Immature natural killer cell (primary cell): ENCODE measurements at places on chromosomes 2 and 18. TPM values are rescaled to one million over a fixed set of nuclear protein-coding genes. Genes with fewer than 3 reads are reported as not detected.

ORC4 gene
- polyA plus RNA-seq, result 26.5 TPM

LOXHD1 gene
- polyA plus RNA-seq, result not detected

LHCGR gene
- not detected for polyA plus RNA-seq

NCKAP1 gene
- 3.7 TPM for polyA plus RNA-seq

POMC gene
- 15.7 TPM for polyA plus RNA-seq

SPRED2 gene
- 0.67 TPM for polyA plus RNA-seq

ATIC gene
- 97.5 TPM for polyA plus RNA-seq

KIAA2012 gene
- polyA plus RNA-seq, result not detected

PLCL1 gene
- polyA plus RNA-seq, result 0.51 TPM

MC5R gene
- not detected for polyA plus RNA-seq

- peaks cover 37% of the 10 kb centered on the region for H3K36me3 ChIP-seq
- DNase-seq, result no peak
- H3K4me1 ChIP-seq, result peaks cover 57% of the 10 kb centered on the region
- no peaks in the 10 kb centered on the region for H3K27me3 ChIP-seq
Measured at GRCh38 chr2:201156640-201157039, 26.3 kb upstream of the CASP10 start.

DNA sequence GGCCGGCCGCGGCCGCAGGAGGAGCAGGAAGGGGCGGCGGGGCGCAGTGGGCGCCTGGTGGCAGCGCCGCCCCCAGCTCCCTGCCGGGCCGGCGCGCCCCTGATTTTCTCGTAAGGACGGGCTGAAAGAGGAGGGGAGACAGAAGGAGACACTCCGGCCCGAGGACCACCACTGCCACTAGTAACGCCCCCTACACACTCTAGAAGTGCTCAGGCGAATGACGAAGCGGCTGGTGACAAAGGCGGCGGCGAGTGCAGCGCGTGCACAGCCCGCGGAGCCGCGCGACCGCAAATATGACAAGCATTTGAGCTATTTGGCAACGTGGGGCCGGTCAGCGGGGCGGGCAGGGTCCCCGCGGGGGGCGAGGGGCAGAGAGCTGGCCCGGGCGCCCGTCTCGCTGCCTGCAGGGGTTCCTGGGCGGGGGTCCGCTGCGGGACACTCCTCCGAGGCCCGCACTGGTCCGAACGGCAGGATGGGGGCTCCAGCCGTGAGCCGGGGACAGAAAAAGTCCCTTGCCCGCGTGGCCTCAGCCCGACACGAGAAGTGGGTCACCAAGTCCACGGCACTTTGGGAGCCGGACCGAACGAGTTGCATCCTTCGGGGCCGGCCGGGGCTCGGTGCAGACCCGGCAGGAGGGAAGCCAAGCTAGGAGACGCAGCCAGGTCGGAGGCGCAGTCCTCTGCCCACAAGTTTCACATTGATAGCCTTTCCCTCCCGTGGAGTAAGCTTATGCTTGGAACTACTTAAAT, 524 bp upstream of the SERTAD2 start:
- peaks cover 33% of the 10 kb centered on the region for H3K4me1 ChIP-seq
- peak; percentile 80 for DNase-seq
- H3K36me3 ChIP-seq, result no peaks in the 10 kb centered on the region
- peak overlapping the region; percentile 91 for H3K4me3 ChIP-seq
- peaks cover 12% of the 10 kb centered on the region for H3K27me3 ChIP-seq

DNA sequence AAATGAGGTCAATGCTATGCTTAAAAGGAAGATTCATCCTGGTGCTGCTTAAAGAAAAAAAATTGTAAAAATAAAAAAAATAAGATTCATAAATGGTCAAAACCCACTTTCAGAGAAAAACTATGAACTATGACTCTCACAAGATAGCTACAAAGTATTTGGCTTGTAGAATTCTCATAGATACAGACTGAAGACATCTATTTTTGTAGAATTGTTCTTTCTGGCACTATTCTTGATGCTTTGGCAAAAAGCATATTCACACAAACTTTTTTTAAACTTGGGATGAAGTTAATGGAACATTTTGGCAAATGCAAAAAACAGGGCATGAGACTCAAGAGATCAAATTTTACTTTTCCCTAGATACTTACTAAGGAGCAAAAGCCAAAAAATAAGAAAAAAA, 12.5 kb upstream of the ANKRD29 start:
- H3K4me3 ChIP-seq, result no peak overlapping the region
- no peak for DNase-seq
- no peaks in the 10 kb centered on the region for H3K4me1 ChIP-seq
- H3K27ac ChIP-seq, result no peak overlapping the region

DNA sequence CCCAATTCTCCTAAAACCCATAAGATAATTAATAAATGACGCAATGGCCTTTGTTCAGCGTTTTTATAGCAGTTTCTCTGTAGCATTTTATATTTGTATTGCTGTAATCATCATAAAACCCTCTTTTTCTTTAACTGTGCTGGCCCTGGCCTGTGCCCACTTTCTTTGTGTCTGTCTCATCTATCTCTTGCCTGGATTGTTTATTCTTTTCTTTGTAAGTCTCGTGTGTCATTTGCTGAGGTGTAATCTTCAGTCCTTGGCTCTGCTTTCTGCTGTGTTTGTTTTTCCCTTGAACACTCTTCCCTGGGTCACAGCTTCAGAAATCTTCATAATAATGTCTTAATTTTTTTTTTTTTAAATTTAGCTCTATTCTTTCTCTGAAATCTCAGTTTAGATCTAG, 525.8 kb upstream of the LINC00305 start:
- no peak overlapping the region for H3K4me3 ChIP-seq
- no peak for DNase-seq
- H3K36me3 ChIP-seq, result no peaks in the 10 kb centered on the region

DNA sequence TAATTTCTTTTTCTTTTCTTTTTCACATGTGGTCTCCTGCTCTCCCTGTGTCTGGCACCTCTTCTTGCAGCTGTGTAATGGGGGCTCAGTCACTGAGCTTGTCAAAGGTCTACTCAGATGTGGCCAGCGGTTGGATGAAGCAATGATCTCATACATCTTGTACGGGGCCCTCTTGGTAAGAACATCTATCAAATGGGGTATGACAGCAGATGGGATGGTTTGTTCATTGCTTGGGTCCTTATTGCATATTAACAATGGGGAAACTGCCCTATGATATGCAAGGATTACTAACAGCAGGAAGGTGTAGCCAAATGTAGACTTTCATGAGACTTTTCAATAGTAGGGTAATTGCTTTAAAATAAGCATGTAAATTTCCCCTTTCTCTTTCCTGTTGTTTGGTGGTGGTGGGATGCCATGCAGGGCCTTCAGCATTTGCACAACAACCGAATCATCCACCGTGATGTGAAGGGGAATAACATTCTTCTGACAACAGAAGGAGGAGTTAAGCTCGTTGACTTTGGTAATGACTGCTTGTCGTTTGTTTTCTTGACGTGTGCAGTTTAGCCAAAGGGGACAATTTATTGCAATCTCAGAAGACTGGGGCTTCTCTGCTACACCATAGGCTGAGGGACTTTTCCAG, 36.5 kb downstream of the MYO3B start:
- no peak overlapping the region for H3K27ac ChIP-seq
- DNase-seq, result no peak
- peaks cover 4% of the 10 kb centered on the region for H3K27me3 ChIP-seq

DNA sequence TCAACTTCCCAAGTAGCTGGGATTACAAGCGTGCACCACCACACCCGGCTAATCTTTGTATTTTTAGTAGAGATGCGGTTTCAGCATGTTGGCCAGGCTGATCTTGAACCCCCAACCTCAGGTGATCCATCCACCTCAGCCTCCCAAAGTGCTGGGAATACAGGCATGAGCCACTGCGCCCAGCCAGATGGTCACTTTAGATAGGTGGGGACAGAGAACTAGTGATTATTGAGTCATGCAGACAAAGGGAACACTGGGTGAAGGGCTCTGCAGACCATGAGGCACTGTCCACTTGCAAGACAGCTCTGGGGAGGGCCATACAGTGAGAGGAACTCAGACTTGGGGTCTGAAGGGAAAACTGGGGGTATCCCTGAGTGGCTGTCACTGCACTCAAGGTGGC, 58.4 kb upstream of the POMC start:
- no peak overlapping the region for H3K27ac ChIP-seq
- H3K4me1 ChIP-seq, result no peaks in the 10 kb centered on the region
- peaks cover 6% of the 10 kb centered on the region for H3K27me3 ChIP-seq
- no peaks in the 10 kb centered on the region for H3K36me3 ChIP-seq
- H3K4me3 ChIP-seq, result no peak overlapping the region

DNA sequence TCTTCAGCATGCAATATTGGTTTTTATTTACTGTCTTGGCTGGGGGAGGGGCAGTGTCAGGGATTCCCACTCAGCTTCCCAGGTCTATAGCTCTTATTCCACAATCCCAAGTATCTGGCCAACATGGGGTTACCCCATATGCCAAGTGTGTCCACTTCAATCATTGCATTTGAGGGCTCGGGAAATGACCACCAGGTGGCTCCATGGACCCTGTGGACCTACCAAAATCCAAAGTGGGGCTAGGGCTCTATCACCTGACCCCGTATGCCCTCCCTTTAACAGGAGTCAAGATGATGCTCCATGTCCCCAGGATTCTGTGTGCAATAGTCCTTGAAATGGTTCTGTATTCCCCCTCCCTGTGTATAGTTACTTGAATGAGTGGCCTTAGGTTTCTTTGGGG, 12.1 kb upstream of the TRAF3IP1 start:
- no peak for DNase-seq
- peaks cover 2% of the 10 kb centered on the region for H3K27me3 ChIP-seq
- H3K4me3 ChIP-seq, result no peak overlapping the region
- no peak overlapping the region for H3K27ac ChIP-seq
- no peaks in the 10 kb centered on the region for H3K4me1 ChIP-seq

- H3K27me3 ChIP-seq, result no peaks in the 10 kb centered on the region
- no peaks in the 10 kb centered on the region for H3K36me3 ChIP-seq
- no peak for DNase-seq
- H3K4me3 ChIP-seq, result no peak overlapping the region
- no peaks in the 10 kb centered on the region for H3K4me1 ChIP-seq
Measured at GRCh38 chr18:24326211-24326610, 71.4 kb downstream of the OSBPL1A start.

GRCh38 chr18:47118981-47119380, 31.3 kb downstream of the HDHD2 start:
- H3K4me1 ChIP-seq, result no peaks in the 10 kb centered on the region
- H3K4me3 ChIP-seq, result no peak overlapping the region
- no peak overlapping the region for H3K27ac ChIP-seq
- H3K36me3 ChIP-seq, result peaks cover 38% of the 10 kb centered on the region
- H3K27me3 ChIP-seq, result no peaks in the 10 kb centered on the region
- DNase-seq, result no peak

- DNase-seq, result no peak
- no peaks in the 10 kb centered on the region for H3K27me3 ChIP-seq
- no peak overlapping the region for H3K4me3 ChIP-seq
Measured at GRCh38 chr2:17935242-17935885, 56.9 kb downstream of the KCNS3 start.

DNA sequence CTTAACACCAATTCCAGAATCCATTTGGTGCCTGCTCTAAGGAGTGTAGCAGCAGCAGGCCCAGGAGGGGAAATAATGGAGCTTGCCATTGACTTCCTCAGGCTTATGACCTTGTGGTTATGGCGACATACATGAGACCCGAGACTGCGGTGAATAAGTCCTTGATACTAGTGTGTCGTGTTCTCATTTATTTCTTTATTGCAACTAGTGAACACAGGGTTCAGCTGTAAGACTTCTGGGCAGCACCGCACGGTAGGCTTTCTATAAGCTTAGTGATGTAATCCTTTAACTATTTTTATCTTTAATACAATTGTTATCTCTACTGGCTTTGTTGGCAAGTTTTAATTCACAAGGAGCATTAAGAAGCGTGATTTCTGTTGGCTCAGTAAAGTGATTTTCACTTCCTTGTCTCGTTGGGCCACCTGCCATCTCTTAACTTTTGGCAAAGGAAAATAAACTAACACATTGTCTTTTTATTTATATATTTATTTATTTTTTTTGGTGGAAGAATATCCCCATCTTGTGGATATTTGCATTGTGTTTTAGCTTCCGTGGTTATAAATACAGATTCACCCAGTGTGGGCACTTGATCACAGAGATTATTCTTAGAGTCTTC, 139.8 kb downstream of the LTBP1 start:
- no peak overlapping the region for H3K27ac ChIP-seq
- no peaks in the 10 kb centered on the region for H3K36me3 ChIP-seq
- H3K4me3 ChIP-seq, result no peak overlapping the region
- no peak for DNase-seq
- peaks cover 5% of the 10 kb centered on the region for H3K27me3 ChIP-seq

GRCh38 chr2:149630445-149630844, 42.9 kb upstream of the MMADHC start:
- H3K27me3 ChIP-seq, result no peaks in the 10 kb centered on the region
- no peaks in the 10 kb centered on the region for H3K36me3 ChIP-seq
- no peak overlapping the region for H3K27ac ChIP-seq
- no peak for DNase-seq
- H3K4me1 ChIP-seq, result no peaks in the 10 kb centered on the region
- no peak overlapping the region for H3K4me3 ChIP-seq

- H3K27ac ChIP-seq, result peak overlapping the region; percentile 60
- peak overlapping the region; percentile 89 for H3K4me3 ChIP-seq
- H3K4me1 ChIP-seq, result peaks cover 16% of the 10 kb centered on the region
- peaks cover 9% of the 10 kb centered on the region for H3K27me3 ChIP-seq
- peaks cover 3% of the 10 kb centered on the region for H3K36me3 ChIP-seq
Measured at GRCh38 chr2:20448246-20448976, 1.5 kb downstream of the RHOB start.

- no peaks in the 10 kb centered on the region for H3K27me3 ChIP-seq
- H3K36me3 ChIP-seq, result no peaks in the 10 kb centered on the region
- H3K4me3 ChIP-seq, result no peak overlapping the region
- no peak for DNase-seq
Measured at GRCh38 chr18:44901283-44901682, 220.6 kb downstream of the SETBP1 start.
